ENCODE measurements at places on chromosomes 16 and 17.
A peak's percentile ranks its signal among the peaks of the same experiment; 100 is the strongest.

DNA sequence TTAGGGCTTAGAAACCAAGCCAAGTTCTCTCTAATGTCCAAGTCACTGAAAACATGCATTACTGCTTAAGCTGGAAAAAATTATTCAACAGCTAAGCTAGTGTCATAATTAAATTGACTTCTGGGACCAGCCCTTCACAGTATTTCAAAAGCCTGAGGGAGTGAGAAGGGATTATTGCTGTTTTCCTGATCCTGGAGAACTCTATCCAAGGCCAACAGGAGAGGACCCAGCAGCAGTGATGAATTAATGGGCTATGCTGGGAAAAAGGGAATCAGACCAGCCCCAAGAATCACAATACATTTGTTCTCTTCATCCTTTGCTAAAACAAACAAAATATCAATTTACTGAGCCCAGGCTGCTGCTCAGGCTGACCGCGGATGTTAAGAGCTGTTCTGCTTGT is 34.5 kb upstream of the CLEC3A start:
- DNase-seq, result no peak

- DNase-seq, result peak; percentile 40
Measured at GRCh38 chr16:57590654-57591085, 37.8 kb upstream of the ADGRG1 start.

DNA sequence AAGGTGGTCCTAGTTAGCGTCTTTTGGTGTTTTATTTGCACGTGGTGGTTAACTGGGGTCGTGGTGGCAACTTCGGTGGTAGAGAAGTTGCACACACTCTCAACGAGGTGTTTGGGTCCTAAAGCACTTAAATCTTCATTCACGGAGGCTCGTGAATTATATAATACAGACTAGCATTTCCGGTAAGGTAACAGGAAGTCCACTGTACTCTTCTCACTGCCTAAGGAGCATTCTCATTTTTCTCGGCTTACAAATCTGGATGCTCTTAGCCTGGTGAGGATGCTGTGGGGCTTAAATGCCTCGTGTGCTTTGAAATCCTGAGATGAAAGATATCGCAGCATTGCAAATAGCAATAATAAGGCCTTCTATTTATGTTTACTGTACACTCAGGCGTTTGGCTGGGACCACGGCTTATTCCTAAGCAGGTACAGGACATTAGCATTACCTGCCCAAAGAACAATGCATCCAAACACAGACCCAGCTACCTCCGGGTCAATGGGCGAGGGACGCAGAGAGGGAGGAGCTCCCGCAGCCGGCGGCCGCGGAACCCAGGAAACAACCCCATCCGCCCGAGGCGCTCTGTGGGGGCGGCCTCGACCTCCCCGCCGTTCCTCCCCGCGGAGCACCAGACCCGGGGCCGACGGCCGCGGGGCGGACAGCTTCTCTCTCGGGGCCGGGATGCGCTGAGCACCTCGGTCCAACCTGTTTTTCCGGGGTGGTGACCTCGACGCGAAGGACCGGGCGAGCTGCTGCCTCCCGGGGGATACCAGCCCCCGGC is 856 bp downstream of the DNAJA2 start:
- peak; percentile 53 for DNase-seq

GRCh38 chr16:2809149-2809760 is 7.8 kb upstream of the PRSS21 start:
- DNase-seq, result no peak

DNA sequence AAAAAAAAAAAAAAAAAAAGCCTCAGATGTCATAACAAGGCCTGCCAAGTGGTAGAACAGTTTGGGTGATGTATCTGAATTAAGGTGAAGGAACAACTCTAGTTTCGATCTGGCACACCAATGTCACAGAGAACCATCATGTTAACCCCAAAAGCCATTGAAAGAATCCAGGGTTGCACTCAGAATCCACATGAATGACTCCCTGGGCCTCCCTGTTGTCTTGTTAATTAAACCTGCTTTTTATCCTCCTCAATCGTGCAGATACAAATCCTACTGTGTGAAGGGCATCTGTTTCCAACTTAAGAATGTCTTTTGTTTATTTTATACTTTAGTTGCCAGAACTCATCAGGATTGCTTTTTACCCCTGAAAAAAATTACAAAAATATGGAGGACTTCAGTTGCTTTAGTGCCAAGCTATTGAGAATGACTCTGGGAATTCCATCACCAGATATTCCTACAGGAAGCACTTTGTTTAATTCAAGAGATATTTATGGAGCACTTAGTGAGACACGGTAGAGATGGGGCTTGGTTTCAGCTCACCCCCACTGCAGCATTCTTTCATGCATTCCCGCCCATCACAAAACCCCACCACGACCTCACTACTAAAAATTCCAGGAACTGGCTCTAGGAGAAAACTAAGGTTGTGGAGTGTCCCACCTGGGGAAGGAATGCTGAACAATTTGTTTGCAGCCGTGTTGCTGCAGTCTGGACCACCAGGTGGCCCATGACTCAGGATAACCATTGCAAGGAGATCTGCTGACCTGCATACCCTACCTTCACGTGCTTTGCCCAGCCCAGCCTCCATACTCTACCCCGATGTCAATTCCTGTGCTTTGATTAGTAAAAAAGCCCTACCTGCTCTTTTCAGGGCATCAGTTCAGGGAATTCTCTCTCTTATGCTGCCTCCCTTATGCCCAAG is 63.8 kb upstream of the GPRC5B start:
- peak; percentile 6 for DNase-seq

DNA sequence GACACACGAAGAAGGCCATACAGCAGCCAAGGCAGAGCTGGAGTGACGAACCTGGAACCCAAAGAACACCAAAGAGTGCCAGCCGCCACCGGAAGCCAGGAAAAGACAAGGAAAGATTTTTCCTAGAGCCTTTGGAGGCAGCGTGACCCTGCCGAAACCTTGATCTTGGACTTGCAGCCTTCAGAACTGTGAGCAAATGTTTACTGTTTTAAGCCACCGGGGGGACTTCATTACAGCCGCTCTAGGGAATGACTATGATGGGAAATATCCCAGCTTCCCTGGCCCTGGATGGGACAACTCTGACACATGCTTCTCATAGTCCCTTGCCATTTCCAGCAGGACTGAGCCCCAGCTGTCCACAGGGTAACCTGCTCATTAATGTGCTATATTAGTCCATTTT is 270.6 kb downstream of the HAPSTR1 start:
- no peak for DNase-seq

DNA sequence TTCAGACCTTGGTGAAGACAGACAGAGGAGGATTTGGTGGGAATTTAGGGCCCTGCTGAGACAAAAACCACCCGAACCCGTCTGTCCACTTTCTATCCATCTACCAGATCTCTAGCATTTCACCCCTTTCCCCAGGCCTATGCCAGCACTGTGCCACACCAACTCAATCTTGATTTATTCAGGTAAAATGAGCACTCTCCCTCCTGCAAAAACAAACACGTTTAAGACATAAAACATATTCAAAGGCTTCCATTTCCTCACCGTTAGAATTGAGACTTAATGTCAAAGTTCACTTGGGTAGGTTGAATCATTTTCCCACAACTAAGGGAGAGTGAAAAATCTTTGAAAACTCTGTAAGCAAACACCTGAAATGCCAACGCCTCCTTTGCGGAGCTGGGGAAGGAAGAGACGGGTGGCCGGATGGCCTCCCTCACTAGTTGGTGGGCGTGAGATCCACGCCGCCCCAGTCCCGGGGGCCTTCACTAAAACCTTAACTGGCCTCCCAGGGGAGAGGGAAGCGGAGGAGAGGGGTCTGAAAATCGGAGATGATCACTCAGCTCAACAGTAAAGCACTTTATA is 862 bp downstream of the DCAKD start:
- DNase-seq, result peak; percentile 36

GRCh38 chr17:78368854-78369495 is 9.1 kb upstream of the SOCS3 start:
- no peak for DNase-seq

- DNase-seq, result no peak
Measured at GRCh38 chr17:32634167-32634566, 147.4 kb downstream of the CDK5R1 start.

DNA sequence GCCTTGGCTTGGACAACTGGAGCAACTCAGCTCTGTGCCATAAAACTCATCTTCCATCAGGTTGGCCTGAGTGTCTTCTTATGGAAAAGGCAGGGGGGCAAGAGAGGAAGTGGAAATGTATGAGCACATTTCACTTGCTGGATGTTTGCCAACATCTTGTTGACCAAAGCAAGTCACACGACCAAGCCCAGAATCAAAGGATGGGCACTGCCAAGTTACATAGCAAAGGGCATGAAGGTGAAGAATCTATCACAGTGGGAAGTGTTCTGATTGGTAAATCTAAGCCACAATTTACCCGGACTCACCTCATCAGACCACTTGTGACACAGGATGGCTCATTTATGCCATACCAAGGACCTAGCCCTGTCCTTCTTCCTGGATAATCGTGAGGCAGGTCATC is 310.5 kb upstream of the IRX5 start:
- no peak for DNase-seq

- DNase-seq, result no peak
Measured at GRCh38 chr17:65468321-65468720, 93.1 kb downstream of the AXIN2 start.

DNA sequence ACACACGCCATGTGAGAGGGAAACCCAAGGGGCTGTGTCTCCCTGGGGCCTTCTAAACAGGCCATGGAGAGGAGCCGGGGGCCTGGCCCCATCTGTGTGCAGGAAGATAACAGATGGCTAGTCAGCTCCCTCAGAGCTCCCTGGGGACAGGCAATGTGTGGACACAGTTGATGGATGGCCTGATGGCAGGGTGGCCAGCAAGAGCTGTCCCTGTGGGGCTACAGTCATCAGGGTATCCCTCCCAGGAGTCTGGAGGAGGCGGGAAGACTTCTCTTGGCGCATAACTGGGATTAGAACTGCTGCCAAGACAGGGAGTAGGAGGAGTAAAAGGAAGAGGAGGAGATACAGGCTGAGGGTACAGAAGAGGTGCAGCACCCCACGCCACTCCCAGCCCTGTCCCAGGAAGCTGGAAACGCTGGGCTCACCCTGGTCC is 17.3 kb downstream of the MYO18A start:
- no peak for DNase-seq

GRCh38 chr16:1366060-1366711 is 14.5 kb downstream of the GNPTG start:
- no peak for DNase-seq

GRCh38 chr16:17396762-17397498 is 73.8 kb downstream of the XYLT1 start:
- peak; percentile 47 for DNase-seq

DNA sequence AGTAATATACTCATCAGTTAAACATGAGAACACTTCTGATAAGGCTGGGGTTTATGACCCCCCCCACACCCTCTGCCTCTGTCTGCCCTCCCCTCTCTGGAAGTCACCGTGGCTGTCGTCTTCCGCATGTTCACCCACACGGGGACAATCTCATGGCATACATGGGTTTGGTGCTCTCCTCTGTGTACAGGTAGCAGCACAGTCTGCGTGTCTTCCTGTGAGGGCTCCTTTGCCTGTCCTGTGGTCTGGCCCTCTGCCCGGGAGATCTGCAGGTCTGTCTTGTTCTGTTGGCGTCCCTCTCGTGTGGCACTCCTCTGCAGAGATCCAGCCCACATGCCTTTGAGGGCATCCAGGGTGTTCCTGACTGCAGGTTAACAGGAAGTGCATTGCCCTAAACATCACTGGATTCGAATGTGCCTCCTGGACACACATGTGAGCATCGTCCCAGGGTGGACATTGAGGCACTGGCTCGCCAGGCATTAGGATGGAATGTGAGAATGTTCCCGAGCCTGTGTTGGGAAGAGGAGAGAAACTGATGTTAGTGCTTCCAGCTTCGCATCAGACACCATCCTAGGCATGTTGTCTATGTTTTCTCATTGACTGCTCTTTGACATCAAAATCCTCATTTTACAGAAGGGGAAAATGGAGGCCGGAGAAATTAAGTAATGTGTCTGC is 54.5 kb downstream of the NKD1 start:
- DNase-seq, result no peak

DNA sequence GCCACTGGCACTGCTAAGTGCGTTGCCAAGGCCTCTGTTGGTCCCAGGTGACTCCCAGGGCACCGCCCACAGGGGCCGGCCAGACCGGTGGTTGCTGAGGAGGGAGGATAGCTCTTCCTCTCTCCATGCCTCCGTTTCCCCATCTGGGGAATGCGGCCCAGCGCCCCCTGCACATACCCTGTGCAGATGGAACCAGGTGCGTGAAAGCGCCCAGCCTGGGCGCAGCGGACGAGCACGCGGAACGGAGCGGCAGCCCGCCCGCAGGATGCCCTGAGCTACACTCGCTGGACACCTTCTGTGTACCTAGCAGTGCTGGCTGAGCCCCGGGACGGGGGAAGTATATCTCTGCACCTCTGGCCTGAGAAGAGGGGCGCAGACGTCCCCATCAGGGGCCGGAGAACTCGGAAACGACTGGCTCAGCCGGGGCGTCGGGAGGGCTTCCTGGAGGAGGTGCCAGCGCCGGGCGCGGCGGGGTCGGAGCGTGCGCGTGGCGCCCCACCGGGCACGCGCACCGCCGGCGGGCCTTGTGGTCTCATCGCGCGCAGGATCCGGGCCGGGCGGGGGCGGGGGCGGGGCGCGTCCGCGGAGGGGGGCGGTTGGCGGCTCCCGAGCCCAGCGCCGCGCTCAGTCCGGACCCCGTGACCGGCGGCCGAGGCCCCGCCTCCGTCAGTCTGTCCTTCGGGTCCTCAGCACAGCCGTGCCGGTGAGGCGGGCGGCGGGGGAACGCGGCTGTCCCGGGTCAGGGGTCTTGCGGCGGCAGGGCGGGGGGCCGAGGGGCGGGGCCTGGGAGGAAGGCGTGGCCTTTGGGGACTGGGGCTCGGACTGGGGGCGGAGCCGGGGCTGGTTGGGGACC is at the start of the genes CCDC78 and HAGHL:
Gene CCDC78, minus strand, starts transcription at position 6 of the 853 bp plus-strand sequence. CDS start 76 bp downstream, outside the sequence.
Gene HAGHL, plus strand, starts transcription at position 669 of the 853 bp plus-strand sequence. CDS start 404 bp downstream, outside the sequence.
- DNase-seq, result peak; percentile 70

GRCh38 chr17:78965491-78965924 is 14.2 kb downstream of the LGALS3BP start:
- DNase-seq, result no peak

GRCh38 chr16:11992586-11993524 is 16.3 kb downstream of the SNX29 start:
- no peak for DNase-seq

- peak; percentile 71 for DNase-seq
Measured at GRCh38 chr17:39750131-39751015, 12.6 kb downstream of the GRB7 start.

DNA sequence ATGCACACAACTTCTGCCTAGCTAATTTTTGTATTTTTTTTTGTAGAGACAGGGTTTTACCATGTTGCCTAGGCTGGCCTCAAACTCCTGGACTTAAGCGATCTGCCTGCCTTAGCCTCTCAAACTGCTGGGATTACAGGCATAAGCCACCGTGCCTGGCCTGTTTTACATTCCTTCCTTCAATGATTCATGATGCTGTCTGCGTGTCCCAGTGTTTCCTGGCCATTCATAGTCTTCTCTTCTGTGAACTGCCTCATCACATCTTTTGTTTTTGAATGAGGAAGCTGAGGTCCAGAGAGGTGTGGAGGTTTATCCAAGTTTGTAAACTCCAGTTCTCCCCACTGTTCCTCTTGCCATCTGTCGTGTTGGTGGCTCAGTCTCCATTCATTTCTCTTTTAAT is 64.5 kb upstream of the MED9 start:
- peak; percentile 71 for DNase-seq

All from astrocyte of the hippocampus (primary cell).